ENCODE measurements at places on chromosomes 11 and 22.

- DNase-seq, result no peak
Observed at GRCh38 chr11:78009062-78009461, 14.0 kb downstream of the KCTD14 start.

GRCh38 chr11:61954106-61954850 lies 4.1 kb downstream of the BEST1 start:
- no peak for DNase-seq

- no peak for DNase-seq
Observed at GRCh38 chr11:95886462-95886861, 37.4 kb downstream of the MTMR2 start.

GRCh38 chr22:30314915-30315314 lies 11.8 kb downstream of the TBC1D10A start:
- DNase-seq, result peak; percentile 61

- no peak for DNase-seq
Observed at GRCh38 chr11:24900514-24900913, 403.7 kb downstream of the LUZP2 start.

GRCh38 chr11:41499429-41499828 lies 40.0 kb upstream of the LRRC4C start:
- DNase-seq, result no peak

- DNase-seq, result no peak
Observed at GRCh38 chr11:129490004-129490403, 114.4 kb downstream of the BARX2 start.

- DNase-seq, result no peak
Observed at GRCh38 chr11:79393362-79394043, 47.3 kb downstream of the TENM4 start.

- DNase-seq, result no peak
Observed at GRCh38 chr22:47634347-47634746, 871.9 kb downstream of the TBC1D22A start.

GRCh38 chr22:32864041-32864440 lies 62.5 kb downstream of the TIMP3 start:
- no peak for DNase-seq

- no peak for DNase-seq
Observed at GRCh38 chr11:20656901-20657300, 12.5 kb upstream of the NELL1 start.

DNA sequence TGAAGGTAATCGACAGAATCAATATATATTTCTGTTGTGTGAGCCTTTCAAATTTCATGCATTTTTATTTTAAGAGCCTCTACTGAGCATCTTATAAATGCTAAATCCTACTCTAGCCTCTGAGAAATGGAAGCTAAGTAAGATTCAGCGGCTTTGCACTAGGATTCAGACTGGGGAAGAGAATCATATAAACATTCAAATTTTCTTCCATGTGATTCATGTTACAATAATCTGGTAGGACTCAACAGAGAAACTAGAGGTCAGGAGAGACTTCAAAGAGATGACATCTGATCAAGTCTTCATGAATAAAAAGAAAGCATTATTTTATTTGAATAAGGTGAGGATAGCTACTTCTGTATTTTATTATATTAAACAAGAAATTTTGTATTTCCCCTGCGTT lies 538.9 kb downstream of the DLG2 start:
- DNase-seq, result no peak

- no peak for DNase-seq
Observed at GRCh38 chr22:35893698-35894097, 134.9 kb downstream of the RBFOX2 start.

DNA sequence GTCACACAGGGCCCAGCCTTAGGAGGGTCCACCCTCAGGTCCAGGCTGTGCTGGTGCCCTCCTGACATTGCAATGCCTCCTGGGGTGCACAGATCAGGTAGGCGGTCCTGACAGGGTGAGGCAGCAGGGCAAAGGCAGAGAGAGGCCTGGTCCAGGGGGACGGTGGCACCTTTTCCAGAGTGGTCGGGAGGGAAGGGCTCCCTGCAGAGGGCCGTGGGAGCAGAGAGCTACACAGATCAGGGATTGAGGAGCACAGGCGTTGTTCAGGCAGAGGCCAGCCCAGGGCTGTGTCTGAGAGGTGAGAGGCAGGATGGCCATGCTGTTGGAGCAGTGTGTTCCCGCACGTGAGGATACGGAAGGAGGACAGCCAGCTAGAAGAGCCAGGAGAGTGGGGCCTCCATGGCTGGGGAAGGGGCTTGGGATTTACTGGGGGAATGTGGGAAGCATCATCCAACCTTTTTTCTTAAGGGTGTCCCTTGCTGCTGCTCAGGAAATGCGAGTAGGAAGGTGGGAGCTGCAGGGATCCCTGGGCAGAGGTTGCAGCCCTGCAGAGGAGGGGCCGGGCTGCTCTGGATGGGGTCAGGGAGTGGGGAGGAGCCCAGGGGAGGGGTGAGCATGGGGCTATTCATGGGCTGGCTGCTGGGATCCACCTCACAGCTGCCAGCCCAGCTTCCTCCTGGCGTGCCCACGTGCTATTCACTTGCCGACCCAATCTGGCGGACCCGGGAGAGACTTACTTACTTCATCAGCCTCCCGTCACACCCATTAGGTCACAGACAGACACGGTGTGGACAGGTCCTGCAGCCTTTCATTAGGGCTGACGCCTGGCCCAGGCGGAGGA lies 1516.4 kb downstream of the TBC1D22A start:
- DNase-seq, result no peak

DNA sequence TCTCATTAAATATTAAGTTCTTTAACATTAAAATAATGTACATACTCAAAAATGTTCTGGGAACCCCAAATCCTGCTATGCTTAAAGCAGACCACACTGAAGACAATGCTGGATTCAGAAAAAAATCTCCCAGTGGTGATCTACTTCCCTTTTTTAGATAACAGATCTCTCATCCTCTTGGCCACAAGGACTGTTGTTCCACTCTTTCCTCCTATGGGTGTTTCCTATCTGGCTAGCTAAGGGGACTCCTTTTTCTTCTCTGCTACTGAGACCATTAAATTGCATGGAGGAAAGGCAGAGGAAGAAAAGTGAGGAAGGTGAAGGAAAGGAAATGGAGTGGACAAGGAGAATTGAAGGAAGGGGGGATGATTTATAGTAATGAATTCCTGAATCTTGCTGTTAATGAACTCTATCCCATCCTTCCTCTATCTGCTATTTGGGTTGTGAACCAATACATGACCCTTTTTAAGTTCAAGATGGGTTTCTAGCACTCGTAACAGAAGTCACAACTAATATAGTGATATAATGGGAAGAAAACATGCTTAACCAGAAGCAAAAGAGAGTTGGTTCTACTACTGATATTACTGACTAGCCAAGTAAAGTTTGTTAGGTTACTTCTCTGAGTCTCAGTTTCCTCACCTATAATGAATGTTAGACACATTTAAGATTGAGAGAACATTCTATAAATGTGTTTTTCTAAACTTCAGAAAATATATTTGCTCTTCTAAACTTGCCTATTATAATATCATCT lies 53.2 kb downstream of the PIK3C2A start:
- DNase-seq, result no peak

GRCh38 chr11:64198511-64198910 lies 8.0 kb upstream of the FERMT3 start:
- DNase-seq, result no peak

GRCh38 chr22:44409974-44410316 lies 88.1 kb downstream of the RTL6 start:
- DNase-seq, result no peak

- DNase-seq, result no peak
Observed at GRCh38 chr11:35106595-35106994, 32.4 kb upstream of the CD44 start.

GRCh38 chr22:26669060-26669481 lies 11.7 kb downstream of the MIAT start:
- DNase-seq, result no peak

GRCh38 chr11:66288671-66289547 lies at the start of gene YIF1A:
Gene YIF1A (minus strand): TSS chr11:66289143. CDS start chr11:66288985, 158 bp downstream.
- peak; percentile 99 for DNase-seq

GRCh38 chr22:50476868-50477267 lies 2.0 kb upstream of the SBF1 start:
- DNase-seq, result no peak

- no peak for DNase-seq
Observed at GRCh38 chr22:27534720-27535125, 266.8 kb downstream of the MN1 start.

DNA sequence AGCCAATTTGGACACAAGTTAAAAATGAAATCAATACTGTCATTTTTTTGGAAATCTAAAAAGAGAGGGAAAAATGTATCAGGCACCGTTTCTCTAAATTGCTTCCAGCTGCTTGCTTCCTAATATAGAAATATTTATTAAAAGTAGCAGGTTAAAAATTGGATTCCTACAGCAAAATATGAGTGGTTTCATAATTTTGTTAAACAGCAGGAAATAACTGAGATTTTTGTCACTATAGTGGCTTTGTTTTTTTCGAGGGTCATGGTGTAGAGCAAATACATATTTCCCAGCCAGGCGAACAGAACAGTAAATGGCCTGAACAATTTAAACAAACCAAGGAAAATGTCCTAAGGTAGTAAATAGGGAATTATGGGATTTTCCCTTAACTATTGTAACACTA lies 159.7 kb downstream of the DDX10 start:
- DNase-seq, result no peak

DNA sequence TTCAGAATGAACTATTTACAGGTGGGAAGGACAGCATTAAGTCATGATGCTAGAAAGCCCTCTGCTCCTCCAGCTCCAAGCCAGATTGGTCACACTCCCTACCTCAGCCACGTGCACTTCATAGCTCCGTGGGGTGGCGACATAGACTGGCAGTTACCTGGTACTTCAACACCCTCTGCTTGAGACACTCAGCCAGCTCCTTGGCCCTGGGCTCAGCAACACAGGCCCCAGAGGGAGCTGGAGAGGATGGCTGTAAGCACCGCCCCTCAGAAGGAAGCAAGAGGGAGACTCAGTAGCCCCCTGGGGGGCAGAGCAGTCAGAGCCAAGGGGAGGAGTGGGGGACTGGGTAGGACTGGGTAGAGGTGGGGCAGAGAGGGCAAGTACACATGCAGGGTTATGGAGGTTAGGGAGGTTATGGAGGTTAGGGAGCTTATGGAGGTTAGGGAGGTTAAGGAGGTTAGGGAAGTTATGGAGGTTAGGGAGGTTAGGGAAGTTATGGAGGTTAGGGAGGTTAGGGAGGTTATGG lies 102.1 kb upstream of the BID start:
- no peak for DNase-seq

DNA sequence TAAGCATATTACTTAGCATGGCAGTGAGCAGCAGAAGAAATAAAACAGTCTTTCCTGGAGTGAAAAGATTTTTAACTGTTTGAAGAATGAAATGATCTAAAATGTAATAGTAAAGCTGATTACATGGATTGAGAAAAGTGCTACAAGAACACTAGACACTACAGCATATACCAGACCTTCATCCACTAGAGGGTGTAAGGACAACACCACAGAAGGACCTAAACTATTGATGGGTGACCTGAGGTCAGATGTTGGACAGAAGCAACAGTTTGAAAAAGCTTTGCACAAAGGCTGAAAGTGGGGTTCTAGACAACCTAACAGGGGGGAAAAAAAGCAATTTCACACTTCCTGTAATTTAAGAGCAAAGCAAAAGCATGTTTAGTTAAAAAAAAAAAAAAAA lies 97.7 kb downstream of the RBFOX2 start:
- peak; percentile 8 for DNase-seq

DNA sequence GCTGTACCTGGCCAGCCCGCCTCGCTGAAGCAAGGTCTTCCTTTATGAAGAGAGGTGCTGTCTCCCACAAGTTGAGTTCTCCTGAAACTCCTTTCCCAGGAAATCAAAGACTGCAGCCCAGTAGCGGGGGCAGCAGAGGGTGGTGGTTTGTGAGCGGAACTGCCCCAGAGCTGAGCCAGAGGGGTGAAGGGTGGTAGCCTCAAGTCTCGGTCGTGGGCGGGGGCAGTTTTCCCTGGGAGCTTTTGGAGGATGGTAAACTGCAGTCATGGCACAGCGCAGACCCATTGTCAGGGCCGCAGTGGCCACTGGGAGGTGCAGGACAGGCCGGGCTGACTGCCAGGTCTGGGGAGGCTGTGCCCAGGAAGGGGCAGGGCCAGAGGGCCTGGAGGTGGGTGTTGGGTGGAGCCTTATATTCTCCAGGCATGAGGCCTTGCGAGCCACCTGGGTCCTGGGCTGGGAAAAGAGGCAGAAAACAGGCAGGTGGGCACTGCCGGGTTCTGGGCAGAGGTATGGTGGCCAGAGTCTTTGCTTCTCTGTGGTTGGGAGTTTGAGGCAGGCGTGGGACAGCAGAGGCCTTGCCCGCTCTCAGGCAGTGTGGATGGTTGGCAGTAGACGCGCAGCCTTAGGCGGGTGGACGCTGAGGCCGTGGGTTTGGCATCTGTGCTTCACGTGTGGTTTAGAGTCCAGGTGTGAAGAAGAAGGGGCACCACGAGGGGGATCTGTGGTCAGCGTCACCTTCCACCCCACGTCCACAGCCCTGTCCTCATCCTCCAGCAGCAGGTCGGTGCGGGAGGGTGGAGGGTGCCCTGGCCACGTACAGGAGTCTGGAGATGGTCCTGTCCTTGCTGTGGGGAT lies 1176.4 kb downstream of the BRD1 start:
- DNase-seq, result no peak

DNA sequence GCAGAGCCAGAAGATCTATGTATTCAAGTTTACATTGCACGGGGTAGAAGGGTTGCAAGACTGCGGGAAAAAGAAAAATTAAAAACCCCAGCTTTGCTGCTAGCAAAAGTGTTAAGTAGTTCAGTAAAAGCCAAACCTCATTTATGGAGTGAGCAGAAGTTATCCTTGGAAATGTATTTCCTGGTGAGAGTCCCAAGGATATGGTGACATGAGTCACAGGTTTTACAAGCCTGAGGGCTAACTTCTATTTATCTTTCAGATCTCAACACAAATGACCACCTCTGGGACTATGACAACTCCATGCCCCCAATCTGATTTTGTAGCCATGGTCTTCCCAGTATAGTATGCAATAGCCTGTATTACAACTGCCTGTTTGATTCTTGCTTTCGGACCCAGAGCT lies 26.1 kb downstream of the ABTB2 start:
- no peak for DNase-seq

- DNase-seq, result no peak
Observed at GRCh38 chr11:77783025-77783424, 37.5 kb downstream of the RSF1 start.

GRCh38 chr11:122701143-122701542 lies 45.6 kb downstream of the UBASH3B start:
- DNase-seq, result no peak

DNA sequence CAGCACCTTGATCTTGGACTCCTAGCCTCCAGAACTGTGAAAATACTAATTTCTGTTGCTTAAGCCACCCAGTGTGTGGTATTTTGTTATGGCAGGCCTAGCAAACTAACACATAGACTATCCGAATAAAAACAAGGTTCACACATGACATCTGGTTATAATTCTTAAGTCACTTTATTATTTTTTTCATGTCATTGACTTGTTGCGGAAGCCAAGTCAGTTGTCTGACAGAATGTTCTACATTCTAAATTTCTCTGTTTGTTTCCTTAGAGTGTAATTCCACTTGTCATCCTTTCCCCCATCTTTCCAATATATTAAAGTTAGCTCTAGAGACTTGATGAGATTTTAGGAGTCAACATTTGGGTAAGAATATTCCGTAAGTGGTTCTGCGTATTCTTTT lies 40.6 kb downstream of the RAB30 start:
- no peak for DNase-seq
